Stimulated activated CD8-positive, alpha-beta memory T cell treated with anti-CD3 and anti-CD28 coated beads, Interleukin-7, amount 100 ng/mL, for 24 hours (primary cell): ENCODE measurements at places on chromosomes 5 and 9.

GRCh38 chr5:117182104-117182503 lies 607.5 kb upstream of the SEMA6A start:
- no peak for DNase-seq

DNA sequence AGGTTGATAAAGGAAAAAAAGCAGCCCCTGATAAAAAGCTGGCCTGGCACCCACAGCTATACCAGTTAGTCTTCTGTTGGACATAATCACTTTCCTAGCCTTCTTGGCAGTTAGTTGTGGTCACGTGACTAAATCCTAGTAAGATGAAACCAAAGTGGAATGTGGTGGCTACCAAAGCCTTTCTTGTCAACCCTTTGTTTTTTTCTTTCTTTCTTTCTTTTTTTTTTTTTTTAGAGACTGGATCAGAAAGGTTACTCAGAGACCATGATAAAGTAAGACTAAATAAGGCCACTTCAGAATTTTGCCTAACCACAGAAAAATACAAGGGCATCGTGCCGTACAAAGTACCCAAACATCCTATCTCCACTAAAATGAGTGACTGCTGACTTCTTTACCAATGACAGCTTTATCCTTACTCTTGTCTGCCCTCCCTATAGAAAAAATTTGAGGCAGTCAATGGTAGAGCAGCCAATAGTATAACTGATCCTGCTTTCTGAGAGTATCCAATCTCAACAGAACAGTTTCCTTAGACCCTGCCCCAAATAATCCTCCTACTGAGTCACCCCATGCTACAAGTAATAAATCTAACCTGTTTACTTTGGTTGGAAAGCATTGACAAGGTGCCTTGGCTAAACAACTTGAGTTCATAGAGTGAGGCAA lies 14.2 kb upstream of the KIF27 start:
- DNase-seq: no peak

GRCh38 chr5:131672776-131673175 lies 37.7 kb upstream of the RAPGEF6 start:
- no peak for DNase-seq

- no peak for DNase-seq
Observed at GRCh38 chr9:73344060-73344459, 192.4 kb downstream of the ANXA1 start.

DNA sequence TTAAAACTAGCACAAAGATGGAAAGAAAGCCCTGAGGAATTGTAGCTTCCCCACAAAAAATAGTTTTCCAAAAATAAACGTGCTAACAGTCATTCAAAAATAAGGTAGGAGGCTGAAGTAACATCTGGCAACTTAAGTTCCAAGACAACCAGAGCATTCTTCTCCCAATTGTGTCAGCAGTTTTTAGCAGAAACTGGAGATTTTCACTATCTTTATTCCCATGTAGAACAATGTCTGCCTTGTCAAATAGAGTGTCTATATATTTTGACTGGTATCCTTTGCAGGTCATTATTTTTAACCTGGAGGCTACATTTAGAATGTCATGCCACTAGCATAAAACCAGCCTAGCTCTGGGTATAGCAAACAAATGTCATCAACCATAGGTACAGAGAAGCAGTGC lies 10.8 kb downstream of the TYRP1 start:
- no peak for DNase-seq

- DNase-seq: no peak
Observed at GRCh38 chr5:61348447-61348846, 16.4 kb downstream of the ZSWIM6 start.

DNA sequence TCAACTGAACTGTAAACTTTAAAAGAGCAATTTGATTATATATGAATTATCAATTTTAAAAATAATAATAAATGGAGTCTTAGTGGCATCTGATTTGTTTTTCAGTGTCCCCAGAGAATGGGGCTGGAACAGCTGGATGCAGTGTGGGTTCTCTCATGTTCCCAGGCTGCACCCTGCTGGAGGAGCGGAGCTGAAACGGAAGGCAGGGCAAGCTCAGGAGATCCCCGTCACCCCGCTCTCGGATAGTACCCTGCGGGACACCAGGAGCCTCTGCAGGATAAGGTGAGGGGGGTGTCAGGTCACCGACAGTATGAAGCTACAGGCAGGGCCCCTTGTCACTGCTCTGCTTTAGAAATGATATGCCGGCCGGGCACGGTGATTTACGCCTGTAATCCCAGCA lies 57.3 kb downstream of the S1PR3 start:
- DNase-seq: no peak

DNA sequence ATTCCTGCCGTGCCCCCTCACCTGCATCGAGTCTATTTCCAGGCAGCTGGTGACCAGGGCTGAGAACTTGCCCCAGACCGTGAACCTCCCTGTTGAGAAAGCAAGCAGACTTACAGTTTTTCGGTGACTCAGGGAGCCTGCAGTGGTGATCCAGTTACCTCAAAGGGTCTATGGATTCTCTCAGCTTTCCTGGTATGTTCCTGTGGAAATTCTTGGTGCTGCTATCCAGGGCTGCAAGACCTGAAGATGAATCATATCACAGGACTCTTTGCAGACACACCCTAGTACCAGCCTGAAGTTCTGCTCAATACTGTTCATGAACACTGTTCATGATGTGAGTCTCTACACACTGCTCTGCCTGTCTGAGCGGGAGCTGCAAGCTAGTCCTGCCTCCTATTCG lies 154.7 kb downstream of the WDR70 start:
- no peak for DNase-seq

- no peak for DNase-seq
Observed at GRCh38 chr9:106312906-106313305, 550.1 kb upstream of the ZNF462 start.

- DNase-seq: no peak
Observed at GRCh38 chr5:125129151-125129806, 382.8 kb upstream of the ZNF608 start.

- DNase-seq: no peak
Observed at GRCh38 chr5:9905661-9906060, 275.5 kb upstream of the TAS2R1 start.

DNA sequence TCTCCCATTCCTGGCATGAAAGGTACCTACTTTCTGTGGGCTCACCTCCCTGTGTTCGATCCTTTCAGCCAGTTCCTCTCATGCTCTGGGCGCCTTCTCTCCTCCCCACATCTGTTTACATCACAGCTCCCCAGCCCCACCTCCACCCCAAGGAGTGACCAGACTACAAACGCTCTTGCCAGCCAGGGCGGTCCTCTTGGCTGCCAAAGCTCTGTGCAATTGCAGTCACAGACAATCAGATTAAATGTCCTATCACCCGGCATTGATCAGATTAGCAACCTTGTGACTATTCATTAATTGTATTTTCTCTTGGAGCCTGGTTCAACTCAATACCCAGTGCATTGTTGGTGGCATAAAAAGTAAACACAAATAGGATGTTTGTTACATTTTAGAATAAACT lies 211.2 kb upstream of the TBCA start:
- no peak for DNase-seq

DNA sequence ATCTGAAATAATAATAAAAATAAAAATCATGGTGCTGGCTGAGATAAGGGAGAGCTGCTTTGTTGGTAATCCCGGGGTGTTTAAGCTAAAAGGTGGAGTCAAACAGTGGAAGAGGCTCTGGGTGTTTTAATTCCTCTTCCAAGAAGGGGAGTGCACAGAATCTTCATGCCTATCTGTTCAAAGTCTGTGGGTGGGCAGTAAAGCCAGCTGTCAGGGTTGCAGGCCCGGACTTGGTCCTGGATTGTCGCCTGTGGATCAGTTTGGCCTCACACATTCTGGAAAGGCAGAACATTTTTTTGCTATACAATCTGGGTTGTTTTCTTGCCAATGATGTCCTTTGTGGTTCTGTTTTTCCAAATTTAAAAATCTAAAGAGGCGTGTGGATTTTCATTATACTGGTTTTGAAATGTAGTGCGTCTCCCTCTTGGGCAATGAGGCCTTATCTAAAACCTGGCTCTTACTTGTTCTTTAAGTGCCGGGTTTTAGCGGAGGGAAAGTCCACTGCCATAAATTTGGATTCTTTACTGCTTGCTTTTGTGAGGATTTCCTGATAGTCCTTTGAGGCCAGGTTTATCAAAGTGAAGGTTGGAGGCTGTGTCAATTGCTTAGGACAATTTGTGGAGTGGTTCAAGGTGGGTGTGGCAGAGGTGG lies 5.8 kb downstream of the ANKDD1B start:
- no peak for DNase-seq

- no peak for DNase-seq
Observed at GRCh38 chr9:2749485-2749884, 32.2 kb downstream of the KCNV2 start.

DNA sequence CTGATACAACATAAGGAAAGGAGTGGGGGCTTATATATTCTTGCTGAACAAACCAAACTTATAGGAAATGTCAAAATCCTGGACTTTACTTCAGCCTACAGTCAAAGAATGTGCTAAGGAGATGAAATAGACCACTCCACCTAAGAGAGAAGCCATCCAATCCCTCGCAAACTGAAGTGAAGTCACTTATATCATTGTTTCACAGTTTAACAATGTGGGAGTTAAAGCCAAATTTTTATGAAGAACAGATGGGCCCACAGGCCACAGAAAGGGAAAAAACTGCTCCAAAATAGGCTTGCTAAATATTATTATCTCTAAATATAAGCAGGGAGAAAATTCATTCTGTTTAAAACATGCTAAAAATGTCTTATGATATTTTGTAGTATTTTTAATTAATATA lies 233.3 kb downstream of the GAS1 start:
- DNase-seq: no peak
